Endothelial cell (in vitro differentiated cells): ENCODE measurements at places on chromosomes 7 and 10.

GRCh38 chr10:93495654-93496321 lies 624 bp upstream of the CEP55 start:
- H3K4me1 ChIP-seq, result peaks cover 18% of the 10 kb centered on the region
- no peak overlapping the region for H3K27ac ChIP-seq
- H3K36me3 ChIP-seq, result no peaks in the 10 kb centered on the region
- DNase-seq, result peak; percentile 19

- no peak for DNase-seq
- no peak overlapping the region for H3K4me3 ChIP-seq
- no peaks in the 10 kb centered on the region for H3K27me3 ChIP-seq
- H3K27ac ChIP-seq, result no peak overlapping the region
- no peaks in the 10 kb centered on the region for H3K36me3 ChIP-seq
- no peaks in the 10 kb centered on the region for H3K4me1 ChIP-seq
These were observed 182.3 kb downstream of the PPP1R9A start for GRCh38 chr7:95089414-95090315.

- H3K36me3 ChIP-seq, result no peaks in the 10 kb centered on the region
- H3K27me3 ChIP-seq, result peaks cover 1% of the 10 kb centered on the region
- DNase-seq, result no peak
- H3K4me3 ChIP-seq, result no peak overlapping the region
- peaks cover 5% of the 10 kb centered on the region for H3K4me1 ChIP-seq
These were observed 318.3 kb downstream of the NXPH1 start for GRCh38 chr7:8751557-8752231.

DNA sequence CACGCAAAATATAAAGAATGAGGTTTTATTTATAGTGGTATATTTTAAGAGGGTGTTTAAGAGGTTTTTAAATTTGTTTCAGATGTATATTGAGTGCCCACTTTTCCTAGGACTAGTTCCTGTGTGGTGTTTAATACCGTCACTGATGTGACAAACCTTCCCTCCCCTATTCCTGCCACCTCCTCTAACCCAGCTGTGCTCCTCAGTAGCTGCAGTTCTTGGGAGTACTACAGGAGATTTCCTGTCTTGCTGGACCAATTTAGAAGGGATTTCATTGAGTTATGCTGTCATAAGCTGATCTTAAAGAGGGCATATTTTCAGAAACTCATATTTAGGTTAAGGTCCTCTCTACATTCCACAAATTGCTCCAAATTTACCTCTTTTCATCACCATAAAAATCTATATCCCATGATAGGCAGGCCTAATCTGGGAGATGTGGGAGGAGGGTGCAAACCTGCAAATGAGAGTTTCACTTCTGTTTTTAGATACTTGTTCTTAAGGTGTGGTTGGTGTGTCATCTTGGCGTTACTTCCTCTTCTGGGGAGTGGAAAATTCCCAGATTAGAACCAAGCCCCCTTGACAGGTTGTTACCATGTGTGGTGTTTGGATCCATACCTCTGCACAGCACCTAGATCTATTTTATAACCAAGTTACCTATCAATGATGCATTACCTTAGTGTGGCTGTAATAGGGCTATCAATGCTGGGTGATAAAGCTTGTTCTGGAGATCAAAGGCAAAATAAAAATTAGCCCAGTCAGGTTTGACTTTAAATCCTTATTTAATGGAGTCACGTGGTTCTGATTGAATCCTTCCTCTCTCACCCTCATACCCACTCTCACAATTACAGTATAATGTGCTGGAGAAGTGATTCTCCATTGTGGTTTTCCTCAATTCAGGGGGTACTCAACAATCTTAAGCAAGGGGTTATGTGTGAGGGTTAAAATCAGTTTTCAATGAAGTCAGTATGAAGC lies 141.1 kb downstream of the CDK14 start:
- no peak for DNase-seq
- H3K4me1 ChIP-seq, result peaks cover 15% of the 10 kb centered on the region
- peak overlapping the region; percentile 57 for H3K27ac ChIP-seq
- no peaks in the 10 kb centered on the region for H3K27me3 ChIP-seq
- peaks cover 16% of the 10 kb centered on the region for H3K36me3 ChIP-seq

DNA sequence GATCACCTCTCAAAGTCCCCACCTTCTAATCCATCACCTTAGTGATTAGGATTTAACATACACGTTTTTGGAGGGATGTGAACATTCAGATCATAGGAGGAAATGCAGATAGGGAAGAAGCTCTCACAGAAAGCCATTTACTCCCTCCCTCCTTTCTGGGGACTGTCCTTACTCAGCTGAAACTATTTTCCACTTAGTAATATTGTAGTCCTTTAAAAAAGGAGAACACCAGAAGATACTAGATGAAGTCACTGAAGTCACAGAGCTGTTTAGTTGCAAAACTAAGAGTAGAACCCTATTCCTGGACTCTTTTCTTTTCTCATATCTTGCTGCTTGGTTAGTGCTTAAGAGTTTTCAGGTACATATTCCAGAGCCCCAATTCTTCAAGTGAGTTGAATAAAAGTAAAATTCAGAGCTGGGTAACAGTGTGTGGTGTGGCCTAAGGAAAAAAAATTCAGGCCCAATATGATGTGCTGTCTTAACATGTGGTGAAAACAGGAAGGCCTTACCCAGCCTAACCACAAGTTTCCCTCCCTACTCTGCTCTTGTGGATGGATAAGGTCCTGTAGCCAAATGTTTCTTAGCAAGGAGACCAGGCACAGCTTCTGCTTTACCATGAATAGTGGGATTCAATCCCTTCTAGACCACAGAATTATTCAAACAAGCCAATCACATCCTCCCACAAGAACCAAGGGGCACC lies 135.7 kb downstream of the INHBA start:
- no peak overlapping the region for H3K27ac ChIP-seq
- H3K4me3 ChIP-seq, result no peak overlapping the region
- no peaks in the 10 kb centered on the region for H3K27me3 ChIP-seq
- DNase-seq, result no peak

GRCh38 chr7:112546723-112547513 lies 66.1 kb downstream of the LSMEM1 start:
- H3K4me1 ChIP-seq, result no peaks in the 10 kb centered on the region
- no peaks in the 10 kb centered on the region for H3K36me3 ChIP-seq
- peak; percentile 51 for DNase-seq
- H3K4me3 ChIP-seq, result no peak overlapping the region
- H3K27ac ChIP-seq, result no peak overlapping the region

DNA sequence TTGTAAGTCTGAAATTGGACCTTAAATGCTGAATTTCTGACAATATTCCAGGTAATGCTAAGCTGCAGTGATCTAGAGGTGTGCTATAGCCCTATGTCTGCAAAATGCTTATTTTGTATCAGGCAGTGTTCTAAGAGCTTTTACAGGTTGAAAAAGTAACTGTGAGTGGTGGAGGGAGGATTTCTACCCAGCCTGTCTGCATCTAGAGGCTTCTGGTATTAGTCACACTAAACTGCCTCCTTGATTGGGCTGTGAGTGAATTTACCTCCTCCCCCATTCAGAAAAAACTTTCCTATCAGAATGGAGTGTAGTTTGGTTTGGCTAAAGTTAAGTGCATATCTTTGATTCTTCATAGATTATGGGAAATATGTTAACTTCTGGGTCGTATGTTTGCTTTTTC lies 56.8 kb downstream of the BBS9 start:
- H3K27ac ChIP-seq, result no peak overlapping the region
- H3K4me3 ChIP-seq, result no peak overlapping the region
- no peaks in the 10 kb centered on the region for H3K36me3 ChIP-seq
- DNase-seq, result no peak

GRCh38 chr7:5452937-5453540 lies 29.4 kb upstream of the TNRC18 start:
- H3K27ac ChIP-seq, result no peak overlapping the region
- no peak for DNase-seq
- H3K27me3 ChIP-seq, result peaks cover 9% of the 10 kb centered on the region
- H3K36me3 ChIP-seq, result no peaks in the 10 kb centered on the region
- H3K4me3 ChIP-seq, result no peak overlapping the region
- peaks cover 17% of the 10 kb centered on the region for H3K4me1 ChIP-seq

- H3K4me3 ChIP-seq, result no peak overlapping the region
- H3K36me3 ChIP-seq, result no peaks in the 10 kb centered on the region
- peaks cover 4% of the 10 kb centered on the region for H3K4me1 ChIP-seq
- no peaks in the 10 kb centered on the region for H3K27me3 ChIP-seq
- no peak for DNase-seq
- no peak overlapping the region for H3K27ac ChIP-seq
These were observed 557.4 kb upstream of the VSTM2A start for GRCh38 chr7:53984776-53985175.

GRCh38 chr7:143013473-143013872 lies 13.5 kb downstream of the OR9A2 start:
- no peak overlapping the region for H3K27ac ChIP-seq
- H3K27me3 ChIP-seq, result peaks cover 3% of the 10 kb centered on the region
- no peaks in the 10 kb centered on the region for H3K4me1 ChIP-seq
- no peak for DNase-seq

- H3K36me3 ChIP-seq, result no peaks in the 10 kb centered on the region
- H3K4me3 ChIP-seq, result no peak overlapping the region
- H3K4me1 ChIP-seq, result peaks cover 10% of the 10 kb centered on the region
- H3K27me3 ChIP-seq, result peaks cover 2% of the 10 kb centered on the region
- no peak overlapping the region for H3K27ac ChIP-seq
These were observed 33.5 kb downstream of the FIGNL1 start for GRCh38 chr7:50416527-50417182.

GRCh38 chr10:84184517-84184916 lies 9.8 kb upstream of the CDHR1 start:
- no peak overlapping the region for H3K27ac ChIP-seq
- no peaks in the 10 kb centered on the region for H3K4me1 ChIP-seq

DNA sequence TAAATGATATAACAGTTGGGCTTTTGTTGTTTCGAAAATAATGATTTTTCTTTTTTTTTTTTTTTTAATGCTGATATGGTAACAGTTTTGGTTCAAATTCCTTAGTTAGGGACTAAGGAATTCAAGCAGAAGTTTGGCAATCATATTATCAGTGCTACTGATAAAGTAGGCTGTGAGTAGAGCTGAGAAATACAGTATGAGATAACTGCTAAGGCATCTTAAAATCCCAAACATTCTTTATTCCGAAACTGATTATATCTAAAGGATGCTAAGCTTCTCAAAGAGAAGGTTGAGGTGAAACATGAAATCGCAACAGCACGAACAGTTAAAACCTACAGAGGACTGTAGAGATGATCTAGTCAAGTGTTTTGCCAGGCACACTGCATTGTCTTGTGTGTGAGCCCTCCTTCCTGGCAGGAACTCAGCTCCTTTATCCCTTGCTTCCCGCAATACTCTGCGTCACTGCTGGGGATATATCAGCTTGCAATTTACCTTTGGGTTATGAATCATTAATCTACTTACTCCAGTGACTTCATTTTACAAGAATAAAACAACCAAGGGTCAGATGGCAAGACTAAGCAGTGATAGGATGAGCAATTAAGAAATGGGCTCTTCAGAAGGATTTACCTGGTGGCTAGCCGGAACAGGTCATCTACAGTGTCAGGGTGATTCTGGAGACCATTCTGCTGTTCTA lies 36.7 kb downstream of the IRF5 start:
- DNase-seq, result no peak
- H3K36me3 ChIP-seq, result peaks cover 37% of the 10 kb centered on the region
- H3K4me3 ChIP-seq, result no peak overlapping the region

DNA sequence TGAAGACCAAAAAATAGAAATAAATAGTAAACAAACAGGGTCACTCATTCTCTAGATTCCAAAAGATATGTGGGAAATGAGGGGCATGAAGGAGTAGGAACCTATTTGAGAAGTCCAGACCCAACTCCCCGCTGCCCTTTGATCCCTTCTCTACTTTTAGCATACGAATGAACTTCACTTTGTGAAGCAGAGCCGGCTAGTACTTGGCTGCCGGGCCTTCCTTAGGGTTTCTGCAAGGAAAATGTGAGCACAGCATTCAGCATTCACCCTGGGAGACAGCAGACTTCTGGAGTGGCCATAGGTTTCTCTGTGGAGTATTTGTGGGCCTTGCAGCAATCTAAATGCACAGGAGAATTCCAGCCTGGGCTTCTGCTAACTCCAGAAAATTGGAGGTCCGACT lies 76.3 kb upstream of the PRKAR2B start:
- H3K27me3 ChIP-seq, result no peaks in the 10 kb centered on the region
- H3K4me3 ChIP-seq, result no peak overlapping the region
- no peaks in the 10 kb centered on the region for H3K36me3 ChIP-seq
- DNase-seq, result no peak
- no peak overlapping the region for H3K27ac ChIP-seq

GRCh38 chr10:132066812-132067211 lies 1.1 kb downstream of the JAKMIP3 start:
- no peak overlapping the region for H3K27ac ChIP-seq
- H3K36me3 ChIP-seq, result no peaks in the 10 kb centered on the region
- H3K4me3 ChIP-seq, result no peak overlapping the region
- peaks cover 4% of the 10 kb centered on the region for H3K4me1 ChIP-seq

DNA sequence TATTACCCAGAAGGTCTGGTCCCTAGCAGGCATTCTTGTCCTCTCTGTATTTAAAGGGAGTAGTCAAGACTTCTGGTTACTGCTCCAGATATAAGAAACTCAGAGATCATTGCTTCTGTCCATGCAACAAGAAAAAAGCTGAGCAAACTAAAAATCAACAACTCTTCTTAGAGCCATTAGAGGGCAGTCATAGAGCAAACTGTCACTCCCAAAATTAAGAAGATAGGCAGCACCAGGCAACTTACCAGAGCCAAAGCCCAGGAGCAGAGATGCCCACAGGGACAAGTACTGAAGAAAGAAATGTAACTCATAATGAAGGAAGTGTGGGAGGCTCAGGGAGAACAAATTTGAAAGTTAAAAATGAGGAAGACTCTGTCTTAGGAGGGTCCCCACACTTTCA lies 472.9 kb upstream of the COBL start:
- no peaks in the 10 kb centered on the region for H3K4me1 ChIP-seq
- DNase-seq, result no peak
- no peak overlapping the region for H3K4me3 ChIP-seq
- no peak overlapping the region for H3K27ac ChIP-seq
- H3K36me3 ChIP-seq, result no peaks in the 10 kb centered on the region

DNA sequence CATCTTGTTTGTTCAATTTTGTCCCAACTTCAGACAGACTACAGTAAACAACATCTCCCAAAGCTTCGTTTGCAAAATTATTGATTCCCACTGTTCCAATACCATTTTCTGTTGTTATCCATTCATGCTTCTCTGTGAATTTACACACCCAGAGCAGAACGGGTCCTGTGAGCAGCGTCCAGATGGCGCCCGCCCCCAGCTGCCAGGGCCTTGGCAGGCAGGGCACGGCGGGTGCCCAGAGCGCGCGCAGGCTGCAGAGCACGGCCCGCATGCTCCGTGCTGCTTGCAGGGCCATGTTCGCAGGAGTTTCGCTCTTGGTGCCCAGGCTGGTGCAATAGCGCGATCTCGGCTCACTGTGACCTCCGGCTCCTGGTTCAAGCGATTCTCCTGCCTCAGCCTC lies 32.5 kb upstream of the SEPTIN7 start:
- no peaks in the 10 kb centered on the region for H3K4me1 ChIP-seq
- H3K36me3 ChIP-seq, result no peaks in the 10 kb centered on the region
- H3K4me3 ChIP-seq, result no peak overlapping the region
- no peak overlapping the region for H3K27ac ChIP-seq
- DNase-seq, result no peak

DNA sequence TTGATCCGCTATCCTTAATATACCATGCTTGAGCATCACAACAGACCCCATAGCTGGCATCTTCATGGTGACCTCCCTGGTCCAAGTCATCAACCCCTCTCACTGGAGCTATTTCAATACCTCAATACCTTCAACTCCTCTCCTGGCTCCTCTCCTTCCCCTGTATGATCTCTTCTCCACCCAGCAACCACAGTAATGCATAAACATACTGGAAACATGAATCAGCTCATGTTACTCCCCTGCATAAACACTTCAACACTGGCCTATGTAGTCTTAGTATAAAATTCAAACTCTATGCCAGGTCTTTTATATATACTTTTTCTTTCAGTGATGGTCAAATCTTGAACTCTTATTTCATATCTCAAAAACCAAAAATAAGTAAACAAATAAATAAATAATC lies 31.8 kb upstream of the TMEM273 start:
- no peaks in the 10 kb centered on the region for H3K36me3 ChIP-seq
- no peak overlapping the region for H3K4me3 ChIP-seq
- H3K27ac ChIP-seq, result no peak overlapping the region
